ENCODE measurements at places on chromosomes 16 and 17.

GRCh38 chr16:58425756-58426494, 33.7 kb downstream of the GINS3 start:
- peak; percentile 99 for DNase-seq

DNA sequence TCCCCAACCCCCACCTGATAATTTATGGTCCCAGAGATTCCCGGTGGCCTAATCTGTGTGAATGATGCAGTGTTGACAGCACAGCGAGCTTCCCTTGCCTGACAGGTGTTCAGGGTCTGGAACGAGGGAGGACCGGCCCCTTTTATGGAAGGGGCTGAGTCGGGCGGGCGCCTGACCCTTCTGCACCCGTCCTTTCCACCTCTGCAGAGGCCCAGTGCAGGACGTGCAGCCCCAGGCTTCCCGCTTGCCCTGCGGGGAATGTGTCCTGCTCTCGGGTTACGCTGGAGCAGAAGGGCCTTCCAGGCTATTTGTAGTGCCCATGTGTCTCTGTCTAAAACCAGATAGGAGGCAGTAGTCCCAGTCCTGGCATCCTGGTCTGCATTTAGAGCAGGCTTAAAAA, 16.2 kb downstream of the SMTNL2 start:
- DNase-seq = no peak

DNA sequence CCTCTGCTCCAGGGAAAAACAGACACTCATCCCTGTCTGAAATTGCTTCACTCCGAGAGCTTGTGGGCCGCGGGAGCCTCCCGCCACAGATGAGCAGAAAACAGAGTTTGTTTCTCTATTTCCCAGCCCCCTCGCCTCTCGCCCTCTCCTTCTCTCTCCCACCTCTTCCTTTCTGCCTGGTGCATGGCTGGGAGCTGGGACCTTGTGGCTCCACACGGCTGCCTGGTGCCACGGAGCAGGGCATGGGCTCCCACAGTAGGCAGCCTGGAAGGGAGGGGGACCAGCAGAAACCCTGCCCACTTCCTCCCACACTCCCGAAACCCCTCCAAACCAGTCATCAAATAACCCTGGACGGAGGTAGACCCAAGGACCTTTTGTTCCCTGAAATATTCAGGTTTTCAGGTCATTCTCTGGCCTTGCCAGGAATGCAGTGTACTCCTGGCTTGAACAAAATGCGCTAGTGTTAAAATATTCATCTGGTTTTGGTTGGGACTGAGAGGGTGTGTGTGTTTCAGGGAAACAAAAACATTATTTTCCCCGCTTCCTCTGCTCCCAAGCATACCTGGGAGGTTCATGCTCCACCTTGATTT, 204.9 kb downstream of the C16orf78 start:
- no peak for DNase-seq

DNA sequence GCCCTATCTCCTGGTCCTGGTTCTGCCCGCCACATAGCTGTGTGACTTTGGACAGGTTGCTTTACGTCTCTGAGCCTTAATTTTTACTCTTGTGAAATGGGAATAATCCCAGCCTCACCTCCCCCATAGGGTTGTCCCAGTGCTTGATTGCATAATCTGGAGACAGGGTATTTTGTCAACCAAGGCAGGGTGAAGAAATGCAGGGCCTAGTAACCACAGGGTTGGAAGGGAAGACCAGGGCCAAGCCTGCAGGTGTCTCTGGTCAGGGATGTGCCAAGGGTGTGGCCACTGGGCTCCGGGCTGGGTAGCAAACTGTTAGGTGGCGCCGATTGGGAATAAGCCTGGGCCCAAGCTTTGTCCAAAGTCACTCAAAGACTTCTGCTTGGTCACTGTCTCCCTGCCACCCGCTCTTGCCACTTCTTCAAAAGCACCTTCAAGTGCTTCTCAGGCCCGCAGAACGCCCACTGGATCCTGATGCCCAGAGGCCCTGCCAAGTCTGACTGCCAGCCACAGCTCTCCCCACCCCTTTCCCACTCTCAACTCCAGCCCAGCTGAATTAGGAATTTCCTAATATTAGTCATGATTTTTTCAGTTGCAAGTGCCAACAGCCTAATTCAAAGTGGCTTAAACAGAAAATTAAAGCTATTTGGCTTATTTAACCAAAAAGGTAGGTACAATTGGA, 20.6 kb upstream of the COL1A1 start:
- peak; percentile 83 for DNase-seq

Measured in MV-4-11 (cell line).